ENCODE measurements at places on chromosomes 5 and 9.

DNA sequence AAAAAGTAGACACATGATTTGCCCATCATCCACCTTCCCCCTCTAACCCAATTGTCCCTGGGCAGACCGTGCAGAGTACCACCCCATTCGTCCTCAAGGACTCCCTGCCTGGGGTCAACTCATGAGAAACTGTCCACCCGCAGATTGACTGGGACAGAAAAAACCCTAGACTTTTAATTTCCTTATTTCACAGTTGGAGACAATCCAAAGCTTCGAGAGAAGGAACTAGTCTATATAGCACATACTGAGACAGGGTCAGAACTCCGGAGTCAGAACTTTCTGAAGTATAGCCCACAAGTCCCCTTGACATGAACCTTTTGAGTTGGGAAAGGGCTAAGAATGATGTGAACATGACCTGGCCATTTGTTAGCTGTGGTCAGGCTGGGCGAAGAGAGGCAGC lies 7.5 kb upstream of the GPX3 start:
- DNase-seq, result no peak

GRCh38 chr5:150266871-150267291 lies 22.7 kb downstream of the CAMK2A start:
- DNase-seq, result no peak

DNA sequence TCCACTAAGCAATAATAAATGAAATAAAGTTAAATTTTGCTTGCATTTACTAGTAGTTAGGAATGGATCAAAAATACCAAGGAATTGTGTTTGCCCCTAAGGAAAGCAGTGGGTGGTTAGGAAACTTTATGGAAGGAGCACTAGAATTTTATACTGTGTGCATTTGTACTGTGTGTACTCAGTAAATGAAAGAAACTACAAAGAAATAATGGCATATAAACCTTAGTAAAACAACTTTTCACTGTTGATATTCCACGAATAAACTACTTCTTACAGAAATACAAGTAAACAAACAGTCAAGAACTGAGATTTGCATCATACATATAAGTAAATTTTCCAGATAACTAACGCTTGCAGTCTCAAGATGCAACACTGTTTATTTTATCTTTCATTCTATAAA lies 103.7 kb upstream of the PARP8 start:
- DNase-seq, result no peak

- no peak for DNase-seq
These were observed 121.4 kb downstream of the GNAQ start for GRCh38 chr9:77910194-77910621.

- no peak for DNase-seq
These were observed 1.3 kb downstream of the UBE2R2 start for GRCh38 chr9:33818167-33818846.

DNA sequence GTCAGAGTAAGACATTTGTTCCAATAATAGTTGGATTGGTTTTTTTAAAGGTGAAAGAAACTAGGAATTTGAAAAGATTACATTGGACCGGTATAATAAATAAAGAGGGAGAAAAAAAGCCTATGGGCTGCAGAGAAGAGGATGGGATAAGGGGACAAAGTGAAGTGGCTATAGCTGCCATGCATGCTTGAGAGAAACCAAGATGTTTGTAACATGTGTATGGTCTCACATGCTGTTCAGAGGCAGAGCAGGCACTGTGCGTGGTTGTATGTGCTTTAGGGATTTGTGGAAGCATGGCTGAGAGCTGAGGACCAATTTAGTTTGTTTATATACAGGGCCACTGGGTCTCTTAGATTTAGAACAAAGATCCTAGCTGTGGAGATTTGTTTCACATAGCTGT lies 32.7 kb downstream of the LNPEP start:
- no peak for DNase-seq

DNA sequence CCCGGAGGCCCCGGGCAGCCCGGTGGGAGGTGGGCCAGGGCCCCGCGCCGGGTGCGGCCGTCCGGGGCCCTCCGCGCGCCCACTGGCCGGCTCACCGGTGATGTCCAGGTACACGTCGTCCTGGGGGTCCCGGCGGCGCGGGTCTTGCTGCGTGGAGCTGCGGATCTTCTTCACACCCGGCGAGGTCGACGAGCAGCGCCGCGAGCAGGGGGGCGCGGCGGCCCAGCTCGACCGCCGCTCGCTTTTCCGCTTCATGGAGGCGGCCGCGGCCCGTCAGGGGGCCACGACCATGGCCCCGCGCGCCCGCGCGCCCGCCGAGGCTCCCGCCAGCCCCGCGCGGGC lies 548 bp downstream of the CDC14B start:
- DNase-seq, result no peak

DNA sequence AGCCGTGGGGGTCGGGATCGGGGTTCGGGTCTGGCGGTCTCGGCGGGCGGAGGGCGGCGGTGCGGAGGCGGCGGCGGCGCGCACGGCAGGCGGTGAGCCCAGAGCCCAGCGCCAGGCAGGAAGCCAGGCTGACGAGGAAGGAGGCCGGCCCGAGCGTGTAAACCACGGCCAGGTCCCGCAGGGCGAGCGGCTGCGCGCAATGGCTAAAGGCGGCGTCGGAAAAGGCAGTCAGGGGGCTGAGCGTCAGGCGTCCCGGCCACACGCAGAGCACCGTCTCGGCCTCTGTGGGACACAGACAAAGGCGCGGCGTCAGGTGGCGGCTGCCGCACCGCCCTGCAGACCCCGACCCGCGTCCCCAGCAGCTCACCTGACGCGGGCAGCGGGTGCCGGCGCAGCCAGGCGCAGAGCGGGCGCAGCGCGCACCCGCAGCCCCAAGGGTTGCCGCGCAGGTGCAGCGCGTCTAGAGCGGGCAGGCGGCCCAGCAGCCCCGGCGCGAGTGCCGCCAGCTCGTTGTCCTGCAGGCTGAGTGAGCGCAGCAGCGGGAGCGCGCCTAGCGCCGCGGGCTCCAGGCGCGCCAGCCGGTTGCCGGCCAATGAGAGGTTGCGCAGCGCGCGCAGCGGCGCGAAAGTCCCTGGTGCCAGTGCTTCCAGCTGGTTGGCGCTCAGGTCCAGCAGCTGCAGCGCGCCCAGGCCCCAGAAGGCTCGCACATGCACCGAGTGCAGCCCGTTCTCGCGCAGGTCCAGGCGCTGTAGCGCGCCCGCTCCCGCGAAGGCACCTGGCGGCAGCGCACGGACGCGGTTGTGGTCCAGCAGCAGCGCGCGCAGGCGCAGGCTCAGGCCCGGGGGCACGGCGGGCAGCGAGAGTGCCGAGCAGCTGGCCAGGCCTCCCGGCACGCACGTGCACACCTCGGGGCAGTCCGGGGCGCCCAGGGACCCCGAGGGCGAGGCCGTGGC lies 671 bp downstream of the LRRC26 start:
- no peak for DNase-seq

DNA sequence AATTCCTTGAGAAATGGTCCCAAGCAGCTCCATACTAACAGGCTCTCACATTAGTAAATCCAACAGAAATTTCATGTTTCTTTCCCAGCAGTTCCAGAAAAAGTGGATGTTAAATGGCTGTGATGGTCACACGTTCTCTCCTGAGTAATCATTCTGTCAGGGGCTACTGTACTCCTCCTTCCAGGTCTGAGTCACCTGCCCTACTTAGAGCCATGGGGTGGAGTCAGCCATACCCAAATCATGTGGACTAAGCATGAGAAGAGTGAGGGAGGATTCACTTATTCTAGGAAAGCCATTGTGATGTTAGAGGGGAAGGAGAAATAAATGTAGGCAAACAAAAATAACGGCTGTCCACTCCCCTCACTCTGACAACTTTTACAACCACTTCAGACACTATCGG lies 547.2 kb downstream of the CSNK1G3 start:
- DNase-seq, result no peak

- no peak for DNase-seq
These were observed 54.5 kb downstream of the PHF2 start for GRCh38 chr9:93630806-93631411.

DNA sequence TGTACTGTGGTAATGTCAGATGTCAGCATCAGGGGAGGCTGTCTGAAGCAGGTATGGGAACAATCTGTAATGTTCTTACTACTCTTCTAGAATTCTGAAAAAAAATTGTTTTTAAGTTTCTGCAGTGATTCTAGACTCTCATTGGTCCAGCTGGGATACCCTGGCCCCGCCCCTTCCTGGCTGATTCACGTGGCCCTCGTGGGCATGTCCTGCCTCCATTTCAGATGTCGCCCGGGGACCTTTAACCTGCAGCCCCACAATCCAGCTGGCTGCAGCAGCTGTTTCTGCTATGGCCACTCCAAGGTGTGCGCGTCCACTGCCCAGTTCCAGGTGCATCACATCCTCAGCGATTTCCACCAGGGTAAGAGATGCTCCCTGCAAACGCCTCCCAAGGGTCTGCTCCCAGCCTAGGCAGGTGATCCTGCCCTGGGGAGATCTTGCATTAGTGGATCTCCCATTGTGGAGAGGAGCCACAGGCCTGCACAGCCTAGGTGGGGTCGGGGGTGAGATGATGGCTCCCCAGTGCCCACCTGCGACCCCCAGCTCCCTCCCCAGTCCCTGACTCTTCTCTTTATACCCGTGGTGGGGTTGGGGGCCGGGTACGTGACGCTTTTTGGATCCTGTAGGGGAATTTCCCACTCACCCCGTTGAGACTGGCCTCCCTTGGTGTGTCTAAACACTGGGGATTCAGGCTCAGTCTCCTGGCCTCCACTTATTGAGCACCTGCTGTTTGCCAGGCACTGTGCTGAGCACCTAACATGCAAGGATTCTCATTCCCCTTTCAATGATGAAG lies 36.5 kb downstream of the LAMC3 start:
- peak; percentile 26 for DNase-seq

GRCh38 chr9:27393054-27393846 lies 96.3 kb upstream of the EQTN start:
- DNase-seq, result no peak

GRCh38 chr5:72377910-72378638 lies 57.9 kb downstream of the PTCD2 start:
- DNase-seq, result no peak

- no peak for DNase-seq
These were observed 42.7 kb downstream of the SV2C start for GRCh38 chr5:76125888-76126287.

DNA sequence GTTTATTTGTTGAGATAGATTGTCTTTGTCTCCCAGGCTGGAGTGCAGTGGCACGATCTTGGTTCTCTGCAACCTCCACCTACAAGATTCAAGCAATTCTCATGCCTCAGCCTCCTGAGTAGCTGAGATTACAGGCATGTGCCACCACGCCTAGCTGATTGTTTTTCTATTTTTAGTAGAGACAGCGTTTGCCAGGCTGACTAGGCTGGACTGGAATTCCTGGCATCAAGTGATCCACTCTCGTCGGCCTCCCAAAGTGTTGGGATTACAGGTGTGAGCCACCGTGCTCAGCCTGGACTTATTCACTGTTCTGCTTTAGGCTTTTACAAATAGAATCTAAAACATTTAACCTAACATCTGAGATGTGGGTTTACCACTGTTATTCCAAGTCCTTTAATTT lies 91.3 kb downstream of the COMMD10 start:
- no peak for DNase-seq

GRCh38 chr9:100587375-100587774 lies 9.5 kb downstream of the CAVIN4 start:
- DNase-seq, result no peak

DNA sequence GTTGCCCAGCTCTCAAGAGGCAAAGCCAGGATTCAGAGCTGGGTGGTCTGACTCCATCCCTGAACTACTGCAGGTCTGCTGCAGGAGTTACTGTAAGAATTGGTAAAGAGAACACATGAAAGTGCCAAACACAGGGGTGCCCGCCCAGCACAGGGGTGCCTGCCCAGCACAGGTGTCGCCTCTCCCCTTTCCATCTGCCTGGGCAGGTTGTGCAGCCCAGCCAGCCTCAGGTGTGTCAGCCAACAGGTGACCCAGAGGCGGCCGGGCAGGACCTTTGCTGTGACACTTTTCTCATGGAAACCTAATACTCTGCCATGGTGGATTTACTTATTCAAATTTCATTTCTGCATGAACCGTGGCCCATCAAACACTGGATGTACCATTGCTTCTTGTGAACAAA lies 289.7 kb upstream of the IRX4 start:
- DNase-seq, result no peak

- no peak for DNase-seq
These were observed 26.9 kb downstream of the FGD3 start for GRCh38 chr9:92974161-92974661.

- DNase-seq, result no peak
These were observed 41.3 kb upstream of the CDH18 start for GRCh38 chr5:20029266-20029665.

GRCh38 chr5:176608142-176608705 lies 1.7 kb downstream of the GPRIN1 start:
- DNase-seq, result no peak

GRCh38 chr5:126613941-126614592 lies 13.3 kb downstream of the PHAX start:
- DNase-seq, result no peak

DNA sequence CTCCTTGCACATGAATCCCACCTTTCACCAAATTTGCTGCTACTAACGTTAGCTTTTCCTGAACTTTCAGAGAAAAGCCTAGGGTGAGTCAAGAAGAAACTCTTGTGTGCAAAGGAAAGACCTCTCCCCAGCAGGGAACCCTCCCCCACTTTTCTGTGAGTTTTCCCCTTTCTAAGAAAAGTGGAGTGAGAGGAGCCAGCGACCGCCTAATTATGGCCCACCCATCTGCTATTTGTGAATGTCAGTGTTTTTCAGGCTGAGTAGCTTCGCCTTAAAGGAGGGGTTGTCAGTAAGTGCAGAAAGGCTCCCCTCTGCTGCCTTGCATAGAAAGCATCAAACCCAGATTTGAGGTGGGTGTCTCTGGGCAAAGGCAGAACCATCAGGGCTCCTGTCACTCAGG lies 46.8 kb upstream of the SPOCK1 start:
- no peak for DNase-seq

DNA sequence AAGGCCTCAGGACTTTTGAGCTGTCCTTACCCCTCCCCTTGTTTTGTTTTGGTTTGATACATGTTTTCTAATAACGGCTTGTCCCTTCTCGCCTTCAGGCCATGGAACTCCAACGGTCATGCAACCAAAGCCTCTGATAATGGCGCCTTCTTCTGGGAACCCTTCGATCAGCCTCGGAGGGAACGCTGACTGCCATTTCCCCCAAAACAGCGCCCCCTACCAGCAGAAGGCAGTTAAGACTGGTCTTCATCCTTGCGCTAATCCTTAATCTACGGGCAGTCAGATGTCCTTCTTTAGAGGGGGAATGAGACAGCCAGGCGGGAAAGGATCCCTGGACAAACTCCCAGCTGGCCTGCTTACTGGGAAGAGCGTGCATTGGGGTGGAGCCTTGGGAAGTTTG lies 276.6 kb downstream of the ICE1 start:
- DNase-seq, result no peak

DNA sequence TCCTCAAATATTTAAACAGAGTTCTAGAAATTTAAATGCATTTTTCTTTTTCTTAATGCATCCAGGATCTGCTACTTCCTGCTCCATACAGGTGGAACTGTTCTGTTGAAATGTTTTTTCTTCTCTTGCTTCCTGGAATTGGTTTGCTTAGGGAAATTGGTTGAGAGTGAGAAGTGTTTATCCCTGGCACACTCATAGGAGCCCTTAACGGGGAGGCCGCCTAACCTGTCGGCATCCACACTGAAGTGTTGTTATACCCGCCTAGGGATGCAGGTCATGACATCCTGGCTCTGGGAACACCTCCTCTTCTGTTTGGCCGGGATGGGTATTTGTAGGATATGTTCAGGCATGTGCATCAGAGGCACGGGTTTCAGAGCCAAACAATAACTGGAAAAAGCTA lies 239.7 kb downstream of the GADD45G start:
- DNase-seq, result no peak

Measured in stimulated activated CD4-positive, alpha-beta T cell treated with anti-CD3 and anti-CD28 coated beads, Interleukin-2, amount 100 ng/mL, for 48 hours (primary cell).